ENCODE measurements at places on chromosomes 1 and 21.

DNA sequence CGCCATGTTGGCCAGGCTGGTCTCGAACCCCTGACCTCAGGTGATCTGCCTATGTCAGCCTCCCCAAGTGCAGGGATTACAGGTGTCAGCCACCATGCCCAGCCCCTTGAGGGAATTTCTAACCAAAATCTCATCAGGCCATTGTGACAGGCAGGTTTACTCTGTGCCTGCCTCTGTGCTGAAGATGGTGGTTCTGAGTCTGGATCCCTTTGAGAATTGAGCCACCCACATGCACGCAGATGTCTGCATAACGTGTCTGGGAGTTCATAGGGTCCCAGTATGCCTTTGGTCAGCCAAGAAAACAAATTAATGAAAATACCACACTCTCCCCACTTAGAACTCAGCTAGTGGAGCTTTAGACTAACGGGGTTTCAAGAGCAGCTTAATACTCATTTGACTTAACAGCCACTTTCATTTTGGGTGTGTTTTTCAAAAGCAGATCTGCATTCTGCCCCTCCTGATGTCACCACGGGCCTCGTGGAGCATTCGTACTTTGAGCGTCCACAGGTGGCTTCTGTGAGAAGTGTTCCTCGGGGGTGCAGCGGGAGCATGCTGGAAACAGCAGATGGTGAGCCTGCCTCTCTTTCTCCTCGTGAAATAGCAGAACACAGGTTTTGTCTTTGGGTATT, 45.3 kb downstream of the DIP2A start:
- DNase-seq: no peak

DNA sequence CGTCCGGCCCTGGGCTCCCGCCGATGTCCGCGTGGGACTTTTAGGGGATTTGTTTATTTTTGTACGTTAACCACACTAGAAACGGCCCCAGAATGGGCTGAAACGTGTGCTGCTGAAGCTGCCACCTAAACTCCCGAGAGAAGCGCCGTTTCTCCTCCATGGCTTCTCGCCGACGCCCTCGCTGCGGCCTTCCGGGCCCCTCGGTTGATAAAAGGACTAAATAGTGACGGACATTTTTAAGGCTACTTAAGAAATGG, 678 bp upstream of the PTTG1IP start:
- DNase-seq: no peak

DNA sequence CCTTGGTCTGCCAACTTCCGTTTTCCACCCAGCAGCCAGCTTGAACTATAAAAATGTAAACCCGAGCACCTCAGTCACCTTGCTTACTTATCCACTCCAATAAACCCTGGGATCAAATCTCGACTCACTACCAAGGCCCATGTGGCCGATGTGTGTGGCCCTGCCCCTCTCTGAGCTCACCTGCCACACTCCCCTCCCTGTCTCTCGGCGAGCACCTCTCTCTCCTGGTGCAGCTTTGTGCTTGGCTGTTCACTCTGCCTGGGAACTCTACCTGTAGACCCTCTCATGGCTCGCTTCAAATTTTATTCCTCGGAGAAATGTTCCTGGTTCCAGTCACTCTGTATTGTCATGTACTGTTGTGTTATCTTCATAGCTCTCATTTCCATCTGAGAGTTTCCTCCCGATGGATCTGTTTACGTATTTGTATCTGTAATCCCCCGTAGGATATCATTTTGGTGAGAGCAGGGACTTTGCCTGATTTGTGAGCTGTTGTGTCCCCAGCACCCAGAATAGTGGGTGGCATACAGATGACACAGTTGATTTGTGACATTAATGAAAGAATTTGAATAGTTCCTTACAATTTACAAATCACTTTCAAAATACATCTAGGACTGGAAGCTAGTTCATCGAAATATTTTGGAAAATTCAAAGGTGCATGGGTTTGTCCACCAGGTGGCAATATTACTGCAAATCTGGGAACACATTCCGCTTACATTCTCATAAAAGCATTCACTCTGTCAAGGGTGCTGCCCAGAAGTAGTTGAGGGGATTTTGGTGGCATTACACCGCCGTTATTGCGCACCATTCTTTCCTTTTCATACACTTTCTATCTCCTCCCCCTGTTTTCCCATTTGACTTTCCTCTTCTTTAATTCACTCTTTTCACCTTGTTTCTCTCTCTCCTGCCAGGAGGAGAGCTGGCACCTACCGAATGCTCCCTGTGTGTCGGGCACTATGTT, 95.3 kb downstream of the ABCA4 start:
- no peak for DNase-seq

DNA sequence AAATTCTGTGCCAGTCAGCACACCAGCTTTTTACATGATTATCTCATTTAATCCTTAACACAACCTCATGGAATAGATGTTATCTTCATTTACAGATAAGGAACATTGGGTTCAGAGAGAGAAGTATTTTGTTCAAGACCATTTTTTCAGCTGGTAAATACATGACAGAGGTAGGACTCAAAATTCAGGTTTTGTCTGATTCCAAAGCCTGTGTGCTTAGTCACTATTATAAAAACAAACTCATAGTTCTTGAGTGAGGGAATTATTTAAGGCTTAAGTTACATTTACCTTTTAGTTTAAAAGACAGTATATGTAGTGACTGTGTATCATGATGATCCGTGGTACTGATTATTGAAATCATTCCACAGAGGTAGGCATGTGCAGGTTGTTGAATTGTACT, 125.2 kb downstream of the MAGI3 start:
- DNase-seq: no peak

GRCh38 chr1:151814426-151814825, 9.2 kb upstream of the LINGO4 start:
- DNase-seq: no peak

DNA sequence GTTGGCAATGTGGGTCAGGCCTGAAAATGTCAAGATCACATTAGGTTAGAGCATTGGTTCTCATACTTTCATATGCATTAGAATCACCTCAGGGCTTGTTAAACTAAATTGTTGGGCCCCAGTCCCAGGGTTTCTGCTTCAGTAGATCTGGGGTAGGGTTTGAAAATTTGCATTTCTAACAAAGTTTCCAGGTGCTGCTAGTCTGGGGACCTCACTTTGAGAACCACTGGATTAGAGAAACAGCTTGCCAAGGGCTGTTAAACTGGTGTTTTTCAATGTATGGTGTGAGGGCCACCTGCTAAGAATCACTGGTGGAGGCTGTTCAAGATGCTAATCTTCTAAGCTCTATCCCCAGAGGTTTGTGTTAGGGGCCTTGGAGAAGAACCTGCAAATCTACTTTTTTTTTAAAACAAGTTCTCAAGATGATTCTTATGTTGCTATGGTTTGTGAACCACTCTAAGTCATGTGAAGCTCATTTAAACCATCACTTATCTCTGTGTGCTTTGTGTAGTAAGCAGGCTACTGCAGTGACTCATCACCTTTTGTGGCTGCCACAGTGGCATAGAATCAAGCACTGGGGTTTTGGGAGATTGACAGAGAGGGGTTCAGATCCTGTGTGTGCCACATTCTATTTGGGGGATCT, 152.2 kb downstream of the S1PR1 start:
- no peak for DNase-seq

- DNase-seq: no peak
Observed at GRCh38 chr1:15282038-15282437, 35.0 kb downstream of the FHAD1 start.

DNA sequence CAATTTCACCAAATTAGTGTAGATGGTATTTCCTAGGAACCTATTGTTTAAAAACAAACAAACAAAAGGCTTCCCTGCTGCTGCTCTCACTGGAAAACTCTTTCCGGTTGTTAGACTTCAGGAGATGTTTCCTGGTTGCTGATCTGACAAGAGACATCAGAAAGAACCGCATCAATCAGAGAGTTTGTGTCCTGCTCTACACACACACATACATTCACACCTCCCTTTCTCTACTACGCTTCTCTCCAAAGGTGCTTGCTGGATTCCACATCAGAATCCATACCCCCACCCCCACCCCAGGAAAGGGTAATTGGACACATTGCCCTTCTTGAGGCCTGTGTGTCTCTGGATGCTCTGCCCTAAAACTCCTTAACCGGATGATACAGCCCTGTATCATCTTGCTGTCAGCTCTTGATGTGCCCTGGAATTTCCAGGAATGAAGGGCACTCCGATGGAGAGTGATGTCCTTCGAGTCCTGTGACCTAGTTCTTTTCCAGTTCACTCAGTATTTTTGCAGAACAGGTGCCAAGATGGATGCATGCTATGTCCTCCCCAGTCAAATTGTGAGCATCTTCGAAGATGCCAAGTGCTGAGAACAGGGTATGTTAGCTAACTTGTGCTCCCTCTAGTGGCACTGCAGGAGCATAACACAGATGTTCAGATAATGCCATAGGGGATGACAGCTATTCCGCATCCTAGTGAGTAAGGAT, 113.7 kb upstream of the SLC35F3 start:
- no peak for DNase-seq

DNA sequence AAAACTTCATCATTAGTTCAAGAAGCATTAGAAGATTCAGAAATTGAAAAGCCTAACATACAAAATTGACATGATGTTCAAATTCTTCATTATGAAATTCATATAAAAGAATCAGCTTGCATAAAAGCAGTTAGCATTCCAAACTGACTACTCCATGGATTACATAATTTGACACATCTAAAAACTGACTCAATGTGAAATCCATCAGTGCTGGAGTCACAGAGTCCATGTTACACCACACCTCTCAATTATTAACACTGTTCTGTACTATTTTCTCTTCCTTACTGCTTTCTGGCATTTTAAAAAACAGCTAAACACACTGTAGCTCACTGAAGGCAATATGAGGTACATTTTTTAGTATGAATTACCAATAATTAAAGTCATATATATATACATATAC, 28.0 kb downstream of the ARHGAP29 start:
- no peak for DNase-seq

- DNase-seq: no peak
Observed at GRCh38 chr1:184755226-184756065, 788 bp upstream of the EDEM3 start.

DNA sequence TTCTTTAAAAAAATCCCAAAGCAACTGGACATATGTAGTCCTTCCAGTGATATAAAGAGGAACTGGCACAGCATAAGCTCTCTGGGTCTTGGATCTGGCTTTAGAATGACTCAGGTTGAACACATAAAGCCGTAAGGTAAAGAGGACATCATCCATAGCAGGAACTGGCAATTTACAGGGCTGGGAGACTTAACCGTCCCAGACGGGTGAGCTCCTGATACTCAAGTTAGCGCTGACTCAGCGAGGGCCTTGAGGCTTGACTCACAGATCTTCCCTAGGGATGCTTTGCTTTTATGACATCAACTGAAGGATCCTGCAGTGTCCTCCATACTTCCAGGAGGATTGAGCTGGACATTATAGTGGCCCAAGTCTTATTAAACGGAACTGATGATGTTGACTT, 154.1 kb downstream of the CLIC6 start:
- no peak for DNase-seq

DNA sequence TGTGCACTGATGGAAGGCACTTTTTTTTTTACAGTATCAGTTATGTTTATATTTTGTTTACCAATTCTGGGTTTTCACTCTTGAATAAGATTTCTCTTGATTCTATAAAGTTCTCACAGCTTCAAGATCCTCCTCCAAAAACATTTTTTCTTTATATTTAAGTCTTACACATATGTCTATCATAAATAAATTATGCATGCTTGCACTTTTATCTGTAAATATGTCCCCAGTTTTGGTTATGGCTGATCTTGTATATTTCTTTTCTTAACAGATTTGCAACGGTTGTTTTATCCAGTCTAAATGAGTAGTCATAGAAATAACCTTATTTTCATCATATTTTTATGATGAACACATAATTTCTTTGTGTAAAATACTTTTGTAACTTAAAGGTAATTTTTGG, 1456.5 kb downstream of the MRPL39 start:
- no peak for DNase-seq

GRCh38 chr1:94316836-94317789, 79.7 kb upstream of the ARHGAP29 start:
- DNase-seq: no peak

GRCh38 chr1:52454127-52454526, 49.7 kb downstream of the PRPF38A start:
- DNase-seq: no peak

DNA sequence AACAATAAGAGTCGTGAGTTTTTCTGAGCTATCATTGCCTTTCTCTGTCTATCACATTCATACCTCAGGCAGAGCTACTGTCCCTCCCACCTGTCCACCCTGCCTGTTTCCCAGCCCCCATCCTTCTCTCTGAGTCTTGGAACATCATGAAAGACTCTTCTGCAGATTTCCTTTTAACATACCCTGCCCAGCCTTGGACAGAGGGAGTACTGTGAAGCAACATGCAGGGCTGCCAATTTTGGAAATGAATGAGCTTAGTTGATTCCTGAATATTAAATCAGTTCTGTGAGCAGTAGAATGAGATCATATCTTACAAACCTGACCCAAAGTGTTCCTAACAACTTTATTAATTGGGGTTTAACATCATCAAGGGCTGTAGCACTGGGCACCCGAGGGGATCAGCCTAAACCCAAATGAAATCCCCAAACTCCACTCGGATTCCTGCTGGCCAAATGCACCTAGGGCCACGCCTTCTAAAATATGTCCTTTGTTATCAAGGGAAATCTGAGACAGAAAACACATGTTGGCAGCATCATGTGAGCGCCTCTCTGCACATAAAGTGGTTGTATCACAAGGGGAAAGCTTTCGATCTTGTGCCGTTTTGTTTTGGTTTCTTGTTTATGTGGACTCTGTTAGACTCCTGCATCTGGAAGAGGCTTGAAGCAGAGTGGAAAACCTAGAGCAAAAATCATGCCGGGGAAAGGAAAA, 357.6 kb downstream of the KIF26B start:
- no peak for DNase-seq

DNA sequence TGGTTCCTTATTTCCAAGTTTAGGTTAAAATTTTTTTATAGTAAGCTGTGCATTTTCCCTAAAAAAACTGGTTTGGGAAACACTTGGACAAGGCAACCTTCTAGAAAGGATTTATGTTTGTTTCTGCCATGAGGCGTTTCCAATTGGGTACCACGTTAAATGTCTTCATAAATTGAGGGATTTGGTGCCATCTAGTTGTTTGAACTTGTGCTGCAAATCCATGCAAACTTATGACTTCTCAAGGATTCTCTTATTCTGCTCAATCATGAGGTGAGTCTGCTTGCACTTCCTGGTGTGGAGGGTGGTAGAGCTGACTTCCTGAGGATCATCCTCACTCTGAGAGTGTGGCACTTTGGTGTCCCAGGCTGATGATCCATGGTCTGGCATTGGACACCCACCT, 123.3 kb downstream of the PCNX2 start:
- DNase-seq: no peak

- DNase-seq: no peak
Observed at GRCh38 chr21:41932191-41932575, 21.6 kb downstream of the C2CD2 start.

GRCh38 chr1:192516776-192517297, 58.7 kb upstream of the RGS1 start:
- peak; percentile 19 for DNase-seq

GRCh38 chr1:208233546-208233945, 10.6 kb downstream of the PLXNA2 start:
- no peak for DNase-seq

- no peak for DNase-seq
Observed at GRCh38 chr1:201456499-201457309, 12.3 kb downstream of the PHLDA3 start.

GRCh38 chr1:221884821-221885220, 142.9 kb upstream of the DUSP10 start:
- DNase-seq: no peak

- DNase-seq: no peak
Observed at GRCh38 chr1:247841796-247842195, at the start of gene OR11L1. OR11L1 (minus strand) TSS chr1:247841896; CDS start chr1:247841896, 0 bp downstream.

- DNase-seq: no peak
Observed at GRCh38 chr1:109816175-109816811, 52.6 kb upstream of the EPS8L3 start.

All from stimulated activated CD8-positive, alpha-beta memory T cell treated with anti-CD3 and anti-CD28 coated beads, Interleukin-12 subunit alpha, Interleukin-12 subunit beta, amount 100 ng/mL, for 4 hours (primary cell).